ENCODE measurements at places on chromosomes 2 and 18.

DNA sequence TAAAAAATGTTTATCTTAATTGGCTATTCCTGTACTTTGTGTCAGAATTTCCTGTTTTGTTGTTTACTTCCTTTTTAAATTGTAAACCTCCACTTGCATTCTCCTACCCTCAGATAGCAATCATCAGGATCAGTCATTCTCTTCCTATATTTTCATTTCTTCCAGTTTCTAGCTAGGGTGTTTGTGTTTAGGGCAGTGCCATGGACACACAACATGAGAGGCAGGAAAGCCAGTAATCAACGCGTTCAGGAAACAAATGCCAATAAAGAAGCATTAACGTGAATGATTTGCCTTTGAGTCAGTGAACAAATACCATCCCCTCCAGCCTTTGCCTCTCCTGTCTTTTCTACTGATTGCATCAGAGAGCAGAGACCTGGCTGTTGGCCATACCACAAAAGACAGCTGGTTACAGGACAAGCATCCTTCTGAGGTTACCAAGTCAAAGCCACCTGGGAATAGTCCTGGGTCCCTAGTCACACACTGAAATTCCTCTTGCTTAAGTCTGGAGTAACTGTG is 56.7 kb upstream of the FHL2 start:
- DNase-seq = peak; percentile 92

GRCh38 chr18:58532972-58533371 is 95.9 kb downstream of the ALPK2 start:
- no peak for DNase-seq

GRCh38 chr18:79512461-79513380 is 117.0 kb downstream of the NFATC1 start:
- DNase-seq = no peak

DNA sequence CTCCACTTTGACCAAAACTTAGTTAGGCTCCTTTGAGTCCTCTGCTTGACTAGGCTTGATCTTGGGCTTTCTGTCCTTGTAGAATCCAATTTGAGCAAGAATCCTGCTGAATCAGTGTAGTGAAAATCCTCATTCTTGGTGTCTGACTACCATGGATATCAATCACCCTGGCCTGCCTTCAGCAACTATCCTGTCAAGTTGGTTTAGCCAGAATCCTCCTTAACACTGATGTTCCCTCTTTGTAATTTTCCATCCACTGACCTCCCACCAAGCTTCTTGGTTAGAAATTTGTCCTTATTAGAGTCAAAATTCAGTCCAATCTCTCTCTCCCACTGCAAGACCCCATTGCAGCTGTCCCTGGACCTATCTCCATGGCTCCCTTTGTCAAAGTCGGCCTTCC is 494 bp upstream of the RBM45 start:
- DNase-seq = no peak

- DNase-seq = no peak
Observed at GRCh38 chr2:11305958-11306357, 38.5 kb downstream of the ROCK2 start.
